NCI-H1694 (cell line): ENCODE measurements at places on chromosomes 1 and 21.

- DNase-seq, result no peak
These were observed 284.9 kb downstream of the GRIK1 start for GRCh38 chr21:29654855-29655254.

DNA sequence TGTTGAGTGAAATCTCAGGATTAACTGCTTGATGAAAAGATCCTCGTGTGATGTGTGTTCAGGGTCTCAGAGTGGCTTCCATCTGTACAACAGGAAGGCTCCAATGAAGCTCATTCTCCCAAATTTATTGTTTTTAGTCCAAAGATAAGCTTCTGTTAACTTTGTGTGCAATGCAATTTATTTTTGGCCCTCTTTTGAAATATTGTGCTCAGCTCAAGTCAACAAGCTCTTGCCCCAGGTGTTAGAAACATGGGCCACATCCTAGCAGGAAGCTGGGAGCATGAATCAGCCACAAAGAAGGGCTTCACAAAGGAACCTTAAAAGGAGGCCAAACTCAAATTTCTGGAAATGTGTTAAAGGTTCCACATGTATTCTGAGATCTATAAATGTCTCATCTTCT lies 135.7 kb downstream of the PCP4 start:
- no peak for DNase-seq

GRCh38 chr1:201597551-201598230 lies 58.8 kb downstream of the NAV1 start:
- no peak for DNase-seq

DNA sequence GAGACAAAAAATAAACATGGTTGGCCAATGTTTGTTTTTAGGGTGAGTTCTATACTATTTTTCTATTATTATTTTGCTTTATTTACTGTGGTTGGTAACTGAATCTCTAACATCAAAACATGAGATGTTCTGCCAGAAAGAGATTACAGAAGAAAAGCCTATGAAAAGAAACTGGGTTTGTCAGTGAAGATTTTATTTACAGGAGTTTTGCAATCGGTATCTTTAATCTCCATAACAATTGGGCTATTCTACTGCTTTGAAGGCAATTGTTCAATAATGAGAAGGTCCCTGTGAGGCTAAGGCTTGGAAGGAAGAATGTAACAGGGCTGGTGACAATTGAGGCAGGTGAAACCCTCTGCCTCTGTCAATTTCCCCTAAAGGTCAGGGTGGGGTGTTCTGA lies 155.5 kb downstream of the CLIC6 start:
- no peak for DNase-seq
